Ureter (tissue), 1 donor: ENCODE measurements at places on chromosomes 12 and 14.

DNA sequence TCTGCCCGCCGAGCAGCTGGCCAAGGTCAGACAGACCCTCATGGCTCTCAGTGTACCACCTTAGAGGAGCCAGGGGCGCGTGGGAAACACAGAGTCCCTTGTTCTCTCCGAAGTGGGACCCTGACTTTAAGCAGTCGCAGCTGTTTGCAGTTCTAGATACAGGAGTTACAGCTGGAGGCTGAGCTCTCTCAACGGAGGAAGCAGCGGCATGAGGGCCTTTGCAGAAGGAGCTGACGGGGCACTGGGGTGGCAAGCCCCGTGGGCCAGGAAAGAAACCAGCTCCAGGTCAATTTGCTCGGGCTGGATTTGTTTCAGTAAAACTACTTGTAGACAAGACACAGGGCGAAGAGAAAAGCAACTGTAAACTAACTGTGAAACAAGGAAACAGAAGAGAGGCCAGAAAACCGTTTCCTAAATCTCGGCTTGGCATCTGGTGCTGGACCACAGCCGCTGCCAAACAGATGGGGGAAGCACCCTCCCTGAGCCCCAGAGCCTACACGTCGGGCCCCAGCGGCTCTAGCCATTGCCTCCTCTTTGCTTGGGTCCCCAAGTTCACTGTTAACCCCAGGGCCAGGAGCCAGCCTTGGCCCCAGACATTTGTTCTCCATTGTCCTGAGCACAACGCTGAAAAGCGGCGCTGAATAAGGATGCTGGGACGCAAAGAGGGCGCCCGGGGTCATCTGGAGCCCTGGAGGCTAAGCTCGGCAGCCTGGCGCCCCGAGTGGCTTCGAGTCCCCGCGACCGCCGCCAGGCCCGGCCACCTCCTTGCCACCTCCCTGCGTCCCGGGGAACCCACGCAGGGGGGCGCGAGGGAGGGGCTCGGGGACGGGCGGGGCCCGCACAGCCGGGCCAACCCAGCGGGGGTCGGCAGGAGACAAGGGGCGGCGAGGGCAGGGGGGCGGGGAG lies 914 bp upstream of the PACS2 start:
- no peak for DNase-seq

DNA sequence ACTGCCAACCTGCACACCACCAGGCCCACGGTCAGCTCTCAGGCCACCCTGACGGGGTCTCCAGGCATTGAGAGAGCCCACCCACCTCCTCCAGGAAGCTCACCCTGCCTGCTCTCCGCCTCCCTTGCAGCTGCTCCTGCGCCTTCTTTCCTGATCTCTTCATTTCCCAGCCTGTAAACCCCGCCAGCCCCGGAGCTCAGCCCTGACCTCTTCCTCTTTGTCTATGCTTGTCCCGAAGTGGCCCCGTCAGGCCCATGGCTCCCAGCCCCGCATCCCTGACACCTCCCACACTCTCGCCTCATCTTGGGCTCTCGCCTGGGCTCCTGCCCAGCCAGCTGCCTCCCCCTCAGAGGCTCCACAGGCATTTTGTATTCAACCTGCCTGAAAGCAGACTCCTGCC lies 139.3 kb downstream of the CALM1 start:
- no peak for DNase-seq

DNA sequence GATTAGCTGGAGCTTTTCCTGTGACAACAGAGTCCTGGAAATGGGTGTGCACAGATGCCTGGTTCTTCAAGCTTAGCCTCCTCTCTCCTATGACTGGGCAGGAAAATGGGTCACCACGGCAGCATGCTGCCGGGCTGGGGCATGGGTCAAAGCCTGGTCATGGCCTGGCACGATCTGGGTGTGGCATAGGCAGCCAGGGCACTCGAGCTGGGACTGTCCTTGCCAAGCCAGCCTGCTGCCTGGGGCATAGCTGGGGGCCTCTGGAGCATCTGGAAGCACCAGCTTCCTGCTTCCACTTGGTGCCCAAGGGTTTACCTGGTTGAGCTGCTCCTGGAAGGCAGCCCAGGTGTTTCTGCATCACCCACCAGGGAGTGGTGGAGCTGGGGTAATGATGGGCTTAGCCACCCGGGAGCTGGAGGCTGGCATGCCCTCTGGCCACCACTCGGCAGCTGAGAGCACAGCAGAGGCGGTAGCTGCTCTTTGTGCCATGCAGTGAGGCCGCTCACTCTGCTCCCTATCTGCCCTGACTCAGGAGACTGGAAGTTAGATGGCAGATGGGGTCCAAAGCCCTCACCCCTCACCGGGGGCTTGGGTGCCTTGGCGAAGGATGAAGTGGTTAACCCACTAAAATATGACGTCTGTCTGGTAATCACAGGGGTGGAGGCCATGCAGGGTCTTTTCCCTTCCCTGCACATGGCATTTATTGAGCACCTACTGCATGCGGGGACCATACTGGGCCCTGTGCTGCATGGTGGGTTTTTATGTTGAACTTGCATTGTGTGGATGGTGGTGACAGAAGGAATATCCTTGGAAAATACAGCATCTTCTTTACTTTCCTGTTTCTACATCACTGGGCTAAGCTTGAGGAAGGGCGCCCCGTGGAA lies 1.7 kb downstream of the OTUB2 start:
- no peak for DNase-seq

GRCh38 chr14:99930420-99931274 lies 134.6 kb upstream of the EVL start:
- DNase-seq: no peak

DNA sequence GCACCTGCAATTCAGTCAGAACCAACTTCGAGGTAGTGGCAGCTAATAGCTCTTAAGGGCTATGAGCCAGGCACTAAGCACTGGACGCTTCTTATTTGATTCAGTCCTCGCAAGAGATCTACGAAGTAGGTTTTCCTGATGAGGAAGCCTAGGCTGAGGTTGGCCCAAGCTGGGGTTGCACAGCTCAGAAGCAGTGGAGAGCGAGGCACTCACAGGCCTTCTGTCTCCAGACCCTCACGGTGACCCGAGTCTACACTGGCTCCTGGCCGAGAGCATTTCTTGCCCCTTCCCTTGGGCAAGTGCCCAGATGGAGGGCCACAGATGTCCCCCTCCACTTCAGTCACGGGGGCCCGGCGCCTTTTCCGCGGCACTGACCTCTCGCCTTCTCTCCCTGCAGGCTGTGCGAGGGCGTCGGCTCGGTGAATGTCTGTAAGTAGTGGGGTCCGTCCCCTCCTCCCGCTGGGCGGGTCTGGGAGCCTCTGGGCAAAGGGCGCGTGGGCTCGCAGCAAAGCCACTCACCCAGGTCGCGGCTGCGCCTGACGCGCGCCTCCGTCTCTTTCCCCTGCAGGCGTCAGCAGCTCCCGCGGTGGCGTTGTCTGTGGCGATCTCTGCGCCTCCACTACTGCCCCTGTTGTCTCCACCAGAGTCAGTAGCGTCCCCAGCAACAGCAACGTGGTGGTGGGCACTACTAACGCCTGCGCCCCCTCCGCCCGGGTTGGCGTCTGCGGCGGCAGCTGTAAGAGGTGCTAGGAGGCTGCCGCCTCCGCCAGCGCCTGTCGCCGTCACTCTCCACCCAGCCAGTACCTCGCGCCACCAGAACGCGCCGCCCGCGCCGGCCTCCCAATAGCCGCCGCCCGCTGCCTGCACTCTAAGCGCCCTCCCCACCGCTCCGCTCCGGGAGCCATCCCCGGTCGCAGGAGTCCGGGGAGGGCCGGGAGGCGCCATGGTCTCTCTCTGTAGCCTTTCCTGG lies 13.1 kb downstream of the KRT83 start:
- DNase-seq: peak; percentile 64

DNA sequence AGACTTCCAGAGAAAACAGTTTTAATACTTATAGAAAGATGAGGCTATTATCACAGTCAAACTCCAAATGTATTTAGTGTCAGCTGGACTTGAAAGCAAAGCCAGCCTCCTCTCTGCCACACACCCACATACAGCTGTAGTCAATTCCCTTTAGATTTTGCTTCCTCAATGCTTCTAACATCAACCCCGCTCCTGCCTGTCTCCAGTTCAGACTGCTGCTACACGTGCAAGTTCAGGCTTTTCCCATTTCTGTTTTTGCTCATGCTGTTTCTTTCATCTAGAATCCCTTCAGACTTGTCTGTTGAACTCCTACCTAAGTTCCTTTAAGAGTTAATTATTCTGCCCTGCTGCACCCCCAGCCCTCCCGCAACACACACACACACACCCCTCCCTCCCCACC lies 380.0 kb downstream of the KCNH5 start:
- no peak for DNase-seq
